Activated CD4-positive, CD25-positive, alpha-beta regulatory T cell treated with anti-CD3 and anti-CD28 coated beads, Interleukin-2, amount 50 U/mL, for 24 hours (primary cell): ENCODE measurements at places on chromosomes 7 and 10.

DNA sequence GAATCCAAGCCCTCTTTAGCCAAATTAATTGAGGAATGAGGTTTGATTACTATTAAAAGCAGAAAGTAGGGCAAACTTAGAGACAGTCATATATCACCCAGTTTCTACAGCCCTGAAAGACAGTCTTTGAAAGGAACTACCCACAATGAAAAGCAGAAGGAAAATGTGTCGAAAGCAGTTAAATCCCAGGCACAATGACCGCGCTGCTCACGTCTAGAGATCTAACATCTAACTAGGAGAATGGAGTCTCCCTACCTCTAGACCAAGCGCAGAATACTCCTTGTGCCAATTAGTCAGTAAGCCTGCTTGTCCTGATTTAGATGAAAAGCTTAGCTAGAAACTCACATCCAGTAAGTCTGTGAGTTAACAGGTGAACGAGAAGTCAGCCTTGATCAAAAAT, 350.0 kb downstream of the FGFR2 start:
- ATAC-seq = no peak

DNA sequence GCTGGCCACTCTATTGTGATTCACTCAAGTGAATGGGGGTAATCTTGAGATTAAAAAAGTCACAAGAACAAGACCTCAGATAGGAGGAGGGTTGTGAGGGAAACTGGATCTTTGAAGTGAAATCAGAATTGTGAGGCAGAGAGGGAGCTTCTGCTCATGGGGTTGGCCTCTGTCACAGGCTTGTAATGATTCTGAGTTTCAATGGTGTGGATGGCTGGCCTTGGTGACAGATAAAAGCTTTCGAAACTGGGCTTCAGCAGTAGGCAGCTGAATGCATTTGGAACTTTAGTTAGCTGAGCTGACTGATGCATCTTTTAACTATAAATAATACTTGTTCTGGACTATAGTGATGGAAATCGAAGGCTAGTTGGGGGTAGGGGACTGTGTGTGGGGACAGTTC, 12.2 kb downstream of the TAS2R60 start:
- no peak for ATAC-seq

DNA sequence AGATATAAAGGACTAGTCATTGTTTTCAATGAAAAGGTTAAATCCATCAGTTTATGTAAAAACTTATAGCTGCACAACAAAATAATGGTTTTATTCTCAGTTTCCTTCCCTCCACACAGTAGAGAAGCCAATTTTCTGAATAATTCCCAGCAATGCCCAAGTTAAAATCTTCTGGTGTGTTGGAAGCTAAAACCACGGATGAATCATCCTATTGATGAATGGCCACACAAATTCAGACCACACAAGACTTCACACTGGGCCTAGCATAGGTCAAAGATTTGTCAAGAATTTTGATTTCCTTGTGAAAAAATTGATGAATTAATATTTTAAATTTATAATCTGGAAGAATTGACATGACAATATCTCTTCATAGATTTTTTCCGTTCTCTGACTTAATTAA, 617.6 kb downstream of the INHBA start:
- ATAC-seq = no peak

DNA sequence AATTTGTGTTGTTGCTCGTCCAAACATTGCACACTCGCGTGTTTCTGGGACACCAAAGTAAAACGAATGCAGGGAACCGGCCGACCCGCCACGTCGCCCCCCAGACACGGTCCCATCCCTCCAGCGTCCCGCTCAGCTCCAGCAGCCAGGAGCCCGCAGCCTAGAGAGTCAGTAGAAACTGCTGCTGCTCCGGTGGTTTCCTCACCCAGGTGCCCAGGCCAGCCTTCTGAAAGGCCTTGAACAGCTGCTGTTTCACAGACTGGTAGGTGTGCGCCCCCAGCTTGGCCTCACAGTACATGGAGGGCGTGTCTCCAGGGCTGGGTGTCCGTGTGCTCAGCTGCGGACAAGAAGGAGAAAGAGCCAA, 126.8 kb downstream of the WDR37 start:
- ATAC-seq = no peak

GRCh38 chr10:28328346-28328745, 25.5 kb upstream of the MPP7 start:
- ATAC-seq = no peak

DNA sequence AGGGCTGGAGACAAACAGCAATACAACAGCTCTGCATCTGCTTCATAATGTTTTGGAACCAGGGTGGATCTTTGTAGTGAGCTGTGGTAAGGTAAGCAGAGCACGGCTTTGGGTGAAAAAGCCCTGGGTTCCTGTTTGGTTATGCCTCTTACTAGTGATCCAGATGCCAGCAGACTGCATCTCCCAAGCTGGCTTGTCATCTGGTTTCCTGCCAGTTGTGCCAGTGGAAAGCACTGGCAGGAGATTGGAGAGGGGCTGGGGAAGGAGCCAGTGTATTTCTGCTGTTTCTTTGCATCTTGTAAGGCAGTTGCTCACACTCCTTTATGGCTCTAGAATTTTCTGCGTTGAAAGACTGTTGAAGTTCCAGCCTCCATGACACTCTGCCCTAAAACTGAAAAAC, 137.6 kb downstream of the TSPAN12 start:
- ATAC-seq = no peak

DNA sequence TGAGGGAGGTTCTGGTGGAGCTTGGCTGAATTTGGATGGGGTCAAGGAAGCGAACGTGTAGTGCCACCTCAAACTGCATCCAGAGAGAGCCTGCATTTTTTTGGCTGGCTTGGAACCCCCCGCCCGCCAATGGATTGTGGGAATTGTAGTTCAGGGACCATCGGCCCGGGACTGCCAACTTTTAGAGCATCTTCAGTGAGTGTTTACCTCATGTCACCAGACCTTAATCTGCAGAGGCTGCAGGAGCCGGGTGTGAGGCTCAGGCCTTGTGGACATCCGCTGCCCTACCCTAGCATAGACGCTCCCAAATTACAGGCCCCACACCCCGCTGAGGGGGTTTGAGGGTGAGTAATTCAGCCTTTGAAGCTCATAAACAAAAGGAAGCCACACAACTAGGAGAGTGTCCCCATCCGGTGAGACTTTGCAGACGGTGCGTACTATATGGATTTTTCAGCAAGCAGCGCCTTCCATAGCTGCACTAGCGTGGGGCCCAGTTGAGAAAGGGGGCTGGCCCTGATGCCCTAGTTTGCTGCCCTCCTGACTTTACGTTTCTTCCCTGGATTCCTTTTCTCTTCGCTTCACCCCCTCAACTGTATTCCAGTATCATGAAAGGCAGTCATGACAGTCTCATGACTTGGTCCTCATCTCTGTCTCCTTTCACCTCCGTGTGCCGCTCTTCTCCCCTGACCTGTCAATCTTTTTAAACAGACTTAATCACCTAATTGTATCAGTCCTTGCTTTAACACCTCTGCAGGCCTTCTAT, 717 bp downstream of the CNPY4 start:
- ATAC-seq = peak; percentile 55

DNA sequence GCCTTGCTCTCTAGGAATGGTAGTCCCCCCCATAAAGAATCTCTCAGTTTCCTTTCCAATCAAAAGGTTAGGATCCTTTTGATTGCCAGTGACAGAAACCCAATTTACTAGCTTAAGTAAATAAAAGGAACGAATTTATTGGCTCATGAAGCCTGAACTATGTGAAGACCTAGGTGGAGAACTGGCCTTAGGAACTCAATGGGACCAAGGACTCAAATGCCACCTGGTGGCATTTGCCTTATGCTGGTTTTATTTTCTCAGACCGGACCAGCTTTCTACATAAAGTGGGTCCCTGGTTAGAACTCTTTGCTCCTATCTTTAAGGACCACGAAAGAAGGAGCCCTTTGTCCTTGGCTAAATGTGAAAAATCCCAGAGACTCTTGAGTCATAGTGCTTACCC, 25.4 kb downstream of the CFTR start:
- ATAC-seq = no peak

DNA sequence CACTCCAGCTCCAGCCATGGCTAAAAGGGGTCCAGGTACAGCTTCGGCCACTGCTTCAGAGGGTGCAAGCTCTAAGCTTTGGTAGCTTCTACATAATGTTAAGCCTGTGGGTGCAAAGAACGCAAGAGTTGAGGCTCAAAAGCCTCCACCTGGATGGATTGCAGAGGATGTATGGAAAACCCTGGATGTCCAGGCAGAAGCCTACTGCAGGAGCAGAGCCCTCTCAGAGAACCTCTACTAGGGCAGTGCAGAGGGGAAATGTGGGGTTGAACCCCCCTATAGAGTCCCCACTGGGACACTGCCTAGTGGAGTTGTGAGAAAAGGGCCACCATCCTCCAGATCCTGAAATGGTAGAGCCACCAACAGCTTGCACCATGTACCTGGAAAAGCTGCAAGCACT, 10.7 kb upstream of the RNF32 start:
- ATAC-seq = no peak

DNA sequence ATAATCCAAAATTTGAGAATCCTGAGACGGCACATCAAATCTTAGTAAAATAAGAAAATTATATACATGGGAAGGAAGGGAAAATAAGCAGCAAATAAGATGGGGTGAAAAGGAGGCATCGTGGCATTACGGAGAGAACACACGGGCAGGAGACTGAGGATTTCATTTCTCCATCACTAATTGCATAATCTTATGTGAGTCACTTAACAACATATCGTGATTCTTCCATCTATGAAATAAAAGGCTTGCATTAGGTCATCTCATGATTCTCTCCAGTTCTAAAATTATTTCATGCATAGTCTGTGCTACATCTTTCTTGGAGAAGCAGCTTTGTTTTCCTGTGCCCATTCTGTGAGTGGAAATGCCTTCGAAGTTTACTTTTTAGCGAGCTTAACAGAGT, 288.7 kb downstream of the LRMDA start:
- no peak for ATAC-seq

- ATAC-seq = no peak
Measured at GRCh38 chr10:59891936-59892335, 14.4 kb downstream of the CCDC6 start.

- ATAC-seq = no peak
Measured at GRCh38 chr7:26334166-26334859, 42.7 kb downstream of the SNX10 start.

- no peak for ATAC-seq
Measured at GRCh38 chr7:20244334-20245120, 27.3 kb upstream of the MACC1 start.

DNA sequence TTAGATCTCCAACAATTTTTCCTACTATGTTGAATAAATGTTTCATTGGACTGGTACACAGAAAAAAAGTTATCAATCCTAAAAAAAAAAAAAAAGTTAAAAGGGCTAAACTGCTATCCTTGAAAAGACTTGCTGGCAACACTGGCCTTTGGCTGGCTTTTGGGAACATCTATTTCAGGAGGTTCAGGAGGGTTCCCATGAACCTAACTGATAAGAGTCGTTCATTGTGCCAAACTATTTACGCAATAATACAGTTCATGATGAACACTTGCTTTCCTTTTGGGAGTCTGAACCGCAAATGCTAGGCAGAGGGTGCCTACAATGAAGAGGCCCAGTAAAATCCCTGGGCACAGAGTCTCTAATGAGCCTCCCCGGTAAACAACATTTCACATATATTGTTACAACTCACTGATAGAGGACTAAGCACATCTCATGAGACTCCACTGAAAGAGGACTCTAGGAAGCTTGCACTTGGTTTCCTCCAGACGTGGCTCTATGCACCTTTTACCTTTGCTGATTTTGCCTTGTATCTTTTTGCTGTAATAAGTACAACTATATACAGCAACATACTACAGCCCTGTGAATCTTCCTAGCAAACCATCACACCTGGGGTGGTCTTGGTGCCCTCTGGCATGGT, 45.0 kb downstream of the ZFAND4 start:
- no peak for ATAC-seq

- no peak for ATAC-seq
Measured at GRCh38 chr10:70784471-70784870, 706 bp downstream of the TBATA start.

GRCh38 chr10:114427124-114427852, 23.0 kb upstream of the AFAP1L2 start:
- ATAC-seq = no peak

DNA sequence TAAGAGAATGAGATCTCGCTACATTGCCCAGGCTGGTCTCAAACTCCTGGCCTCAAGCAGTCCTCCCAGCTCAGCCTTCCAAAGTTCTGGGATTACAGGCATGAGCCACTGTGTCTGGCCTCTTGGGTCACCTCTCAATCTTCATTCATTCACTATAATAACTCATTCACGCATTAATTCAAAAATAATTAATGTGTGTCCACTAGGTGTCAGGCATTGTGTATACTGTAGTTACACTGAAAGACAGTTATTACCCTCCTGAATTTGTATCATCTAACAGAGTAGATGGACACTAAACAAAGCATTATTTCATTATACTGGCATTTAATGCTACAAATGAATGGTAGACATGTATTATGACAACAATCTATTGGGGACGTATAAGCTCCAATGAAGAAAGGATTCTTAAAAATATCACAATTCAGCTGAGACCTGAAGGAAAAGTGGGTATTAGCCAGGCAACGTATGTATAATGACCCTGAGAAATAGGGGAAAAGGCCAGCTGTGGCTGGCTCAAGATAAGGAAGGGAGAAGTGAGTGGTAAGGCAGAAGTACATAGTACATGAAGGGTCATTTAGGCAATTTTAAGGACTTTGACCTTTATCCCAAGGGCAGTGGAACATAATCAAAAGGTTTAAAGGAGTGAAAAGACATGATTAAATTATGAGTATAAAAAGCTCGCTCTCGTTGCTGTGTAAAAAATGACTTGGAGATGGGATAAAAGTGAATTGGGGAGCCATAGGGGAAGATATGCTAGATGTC, 150.7 kb downstream of the BTAF1 start:
- no peak for ATAC-seq

DNA sequence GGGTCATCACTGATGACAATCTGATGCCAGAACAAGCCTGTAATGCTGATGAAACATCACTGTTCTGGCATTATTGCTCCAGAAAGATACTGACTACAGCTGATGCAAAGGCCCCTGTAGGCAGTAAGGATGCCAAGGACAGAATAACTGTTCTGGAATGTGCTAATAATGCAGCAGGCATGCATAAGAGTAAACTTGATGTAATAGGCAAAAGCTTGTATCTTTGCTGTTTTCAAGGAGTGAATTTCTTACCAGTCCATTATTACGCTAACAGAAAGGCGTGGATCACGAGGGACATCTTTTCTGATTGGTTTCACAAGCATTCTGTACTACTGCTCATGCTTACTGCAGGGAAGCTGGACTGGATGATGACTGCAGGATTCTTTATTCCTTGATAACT, 18.7 kb downstream of the LCOR start:
- no peak for ATAC-seq

- ATAC-seq = no peak
Measured at GRCh38 chr10:24256619-24257107, 47.7 kb downstream of the KIAA1217 start.

DNA sequence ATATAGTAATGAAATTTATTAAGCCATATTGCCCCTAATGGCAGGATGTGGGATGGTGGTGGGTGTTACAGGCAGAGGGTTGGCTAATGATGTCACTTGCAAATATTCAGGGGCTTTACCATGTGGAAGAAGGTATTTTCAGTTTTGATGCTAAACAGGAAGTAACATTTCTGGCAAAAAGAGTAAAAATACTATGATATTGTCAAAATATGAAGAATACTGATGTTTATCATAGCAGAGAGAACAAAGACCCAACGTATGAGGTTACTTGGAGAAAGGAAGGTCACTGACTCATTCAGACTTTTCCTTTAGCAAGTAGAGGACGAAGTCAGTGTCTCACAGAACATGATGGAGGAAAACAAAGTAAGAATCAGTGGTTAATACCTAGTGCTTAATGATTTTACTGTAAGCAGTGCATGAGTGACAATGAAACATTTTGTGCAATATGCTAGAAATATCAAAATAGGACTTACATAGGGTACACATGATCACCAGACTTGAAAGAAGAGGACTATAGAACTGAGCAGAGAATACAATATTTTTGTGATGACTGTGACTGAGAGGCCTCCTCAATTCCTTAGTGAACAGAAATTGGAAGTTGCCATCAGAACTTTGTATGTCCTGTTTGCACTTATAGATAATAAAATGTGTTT, 89.7 kb upstream of the STEAP4 start:
- no peak for ATAC-seq
